Astrocyte (in vitro differentiated cells and primary cell): ENCODE measurements at places on chromosomes 2 and 18.

DNA sequence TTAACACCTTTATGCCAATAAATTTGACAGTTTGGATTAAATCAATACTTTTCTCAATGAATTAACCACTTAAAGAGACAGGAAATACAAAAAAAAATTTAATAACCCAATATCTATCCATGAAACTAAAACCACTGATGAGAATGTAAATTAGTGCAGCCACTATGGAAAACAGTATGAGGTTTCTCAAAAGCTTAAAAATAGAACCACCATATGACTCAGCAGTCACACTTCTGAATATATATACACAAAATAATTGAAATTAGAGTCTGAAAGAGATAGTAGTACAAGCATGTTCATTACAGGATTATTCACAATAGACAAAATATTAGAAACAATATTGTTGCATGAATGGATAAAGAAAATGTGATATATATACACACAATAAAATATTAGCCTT, 382.1 kb upstream of the SETBP1 start:
- H3K4me1 ChIP-seq = no peaks in the 10 kb centered on the region
- no peaks in the 10 kb centered on the region for H3K27me3 ChIP-seq
- DNase-seq = no peak
- no peak overlapping the region for H3K4me3 ChIP-seq

DNA sequence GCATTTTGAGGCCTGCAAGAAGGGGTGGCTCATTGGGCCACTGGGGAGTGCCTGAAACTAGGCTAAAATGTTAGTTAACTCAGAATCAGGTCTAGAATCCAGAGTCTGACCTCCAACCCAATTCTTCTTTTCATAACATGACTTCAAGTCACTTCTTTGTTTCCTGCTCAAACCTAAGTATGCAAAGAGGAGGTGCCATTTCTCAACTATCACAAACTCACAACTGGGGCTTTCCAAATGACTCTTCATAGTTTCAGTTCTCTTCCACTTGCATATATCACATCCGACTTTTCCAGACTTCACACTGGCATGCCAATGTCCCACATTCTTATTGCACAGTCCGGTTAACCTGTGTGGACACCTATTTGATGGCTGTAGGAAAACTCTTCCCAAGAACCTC, 211.6 kb downstream of the TCF4 start:
- no peak overlapping the region for H3K4me3 ChIP-seq
- DNase-seq = no peak
- H3K27ac ChIP-seq = no peak overlapping the region
- H3K4me1 ChIP-seq = peaks cover 7% of the 10 kb centered on the region
- no peaks in the 10 kb centered on the region for H3K27me3 ChIP-seq

DNA sequence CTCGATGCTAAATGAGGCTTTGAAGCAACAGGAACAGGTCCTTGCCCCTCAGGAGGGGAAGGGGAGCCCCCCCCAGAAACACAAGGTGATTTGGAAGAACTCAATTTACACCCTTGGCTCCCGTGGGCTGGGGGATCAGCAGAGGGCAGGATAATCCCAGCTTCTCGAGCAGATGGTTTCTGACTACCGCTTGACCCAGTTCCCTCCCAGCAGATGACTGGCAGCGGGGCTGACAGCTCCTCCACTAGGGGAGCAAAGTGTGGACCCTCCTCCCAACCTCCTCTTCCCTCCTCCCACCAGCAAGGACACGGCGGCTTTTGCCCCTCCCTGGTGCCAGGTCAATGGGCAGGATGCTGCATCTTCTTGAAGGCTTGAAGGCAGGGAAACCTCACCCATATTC, 3.5 kb upstream of the INHBB start:
- H3K27ac ChIP-seq = no peak overlapping the region
- DNase-seq = no peak
- no peak overlapping the region for H3K4me3 ChIP-seq
- H3K4me1 ChIP-seq = peaks cover 7% of the 10 kb centered on the region

- no peak overlapping the region for H3K27ac ChIP-seq
- H3K27me3 ChIP-seq = no peaks in the 10 kb centered on the region
- no peak for DNase-seq
- H3K36me3 ChIP-seq = peaks cover 5% of the 10 kb centered on the region
- H3K4me3 ChIP-seq = no peak overlapping the region
Observed at GRCh38 chr2:111231532-111232252, 111.0 kb downstream of the BCL2L11 start.

DNA sequence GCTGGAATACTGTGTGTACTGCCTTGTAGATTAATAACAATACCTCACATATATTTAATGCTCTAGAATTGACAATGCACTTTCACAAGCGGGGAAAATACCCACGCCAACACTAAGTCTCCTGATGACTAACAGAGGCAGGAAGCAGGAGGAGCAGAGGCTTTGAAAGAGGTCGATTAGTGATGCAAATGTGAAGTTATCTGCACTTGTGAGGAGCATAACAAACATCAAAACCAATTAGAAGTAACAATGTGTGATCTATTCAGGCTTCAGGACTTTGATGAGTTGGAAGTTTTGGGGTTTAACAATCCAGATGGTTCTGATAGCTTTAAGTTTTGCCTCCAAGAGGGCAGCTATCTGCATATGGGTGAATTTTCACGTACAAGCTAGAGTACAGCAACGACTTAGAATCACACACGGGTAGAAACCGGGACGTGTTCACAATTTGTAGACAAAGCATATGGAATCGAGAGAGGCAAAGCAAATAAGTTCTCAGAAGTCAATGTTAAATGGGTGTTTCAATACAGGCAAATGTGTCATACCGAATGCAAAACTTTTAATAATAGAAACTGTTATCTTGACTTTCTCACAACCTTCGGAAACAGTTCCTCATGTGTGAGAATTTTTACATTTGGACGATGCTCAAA, 114.5 kb downstream of the METTL8 start:
- H3K27me3 ChIP-seq = no peaks in the 10 kb centered on the region
- no peak overlapping the region for H3K27ac ChIP-seq
- DNase-seq = peak; percentile 70
- no peaks in the 10 kb centered on the region for H3K36me3 ChIP-seq
- no peak overlapping the region for H3K4me3 ChIP-seq
- H3K4me1 ChIP-seq = peaks cover 11% of the 10 kb centered on the region

GRCh38 chr2:32965523-32966171, 18.9 kb downstream of the LTBP1 start:
- no peak for DNase-seq
- no peaks in the 10 kb centered on the region for H3K4me1 ChIP-seq
- H3K36me3 ChIP-seq = no peaks in the 10 kb centered on the region
- H3K27ac ChIP-seq = no peak overlapping the region

DNA sequence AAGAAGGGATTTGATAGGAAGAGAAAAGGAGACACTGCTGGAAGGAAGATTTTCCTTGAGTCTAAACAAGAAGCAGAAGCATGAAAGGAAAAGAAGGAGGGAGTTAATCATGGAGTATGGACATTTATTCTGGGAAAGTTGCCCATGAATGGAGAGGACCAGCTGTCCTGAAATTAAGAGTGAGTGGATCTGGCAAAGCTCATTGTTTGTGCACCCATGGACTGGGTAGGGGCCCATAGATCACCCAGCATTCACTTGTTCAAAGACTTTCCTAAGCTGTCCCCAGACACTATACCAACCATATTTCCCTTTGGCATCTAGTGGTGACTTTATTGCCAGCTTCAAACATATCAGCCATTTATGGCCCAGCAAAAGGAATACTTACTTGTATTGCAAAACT, 422.7 kb downstream of the FBXO15 start:
- H3K4me1 ChIP-seq = no peaks in the 10 kb centered on the region
- H3K36me3 ChIP-seq = no peaks in the 10 kb centered on the region
- H3K27me3 ChIP-seq = no peaks in the 10 kb centered on the region
- H3K27ac ChIP-seq = no peak overlapping the region
- DNase-seq = no peak

DNA sequence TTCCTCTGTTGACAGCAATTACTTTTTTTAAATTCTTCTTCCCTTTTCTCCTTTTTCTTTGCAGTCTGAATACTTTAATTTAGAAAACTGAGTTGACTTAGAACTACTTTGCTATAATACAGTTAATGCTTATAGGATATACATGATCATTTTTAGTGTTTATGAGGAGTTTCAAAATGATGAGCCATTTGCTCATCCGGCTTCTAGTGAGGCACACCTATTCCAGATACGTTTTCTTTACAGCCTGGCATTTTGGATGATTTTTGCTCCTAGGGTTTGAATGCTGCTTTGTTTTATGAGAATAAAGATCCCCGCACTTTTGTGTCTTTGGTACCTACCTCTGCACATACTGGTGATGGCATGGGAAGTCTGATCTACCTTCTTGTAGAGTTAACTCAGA, 52.8 kb downstream of the EIF5B start:
- peak overlapping the region; percentile 32 for H3K27ac ChIP-seq
- peaks cover 8% of the 10 kb centered on the region for H3K4me1 ChIP-seq
- peaks cover 25% of the 10 kb centered on the region for H3K36me3 ChIP-seq
- no peaks in the 10 kb centered on the region for H3K27me3 ChIP-seq
- no peak overlapping the region for H3K4me3 ChIP-seq

- H3K4me3 ChIP-seq = no peak overlapping the region
- peaks cover 22% of the 10 kb centered on the region for H3K4me1 ChIP-seq
- DNase-seq = peak; percentile 80
- peak overlapping the region; percentile 74 for H3K27ac ChIP-seq
- H3K27me3 ChIP-seq = no peaks in the 10 kb centered on the region
Observed at GRCh38 chr2:37711831-37712230, 40.4 kb upstream of the CDC42EP3 start.

- peaks cover 8% of the 10 kb centered on the region for H3K27me3 ChIP-seq
- H3K36me3 ChIP-seq = no peaks in the 10 kb centered on the region
- no peaks in the 10 kb centered on the region for H3K4me1 ChIP-seq
- no peak overlapping the region for H3K4me3 ChIP-seq
- no peak for DNase-seq
Observed at GRCh38 chr2:121134728-121135127, 150.3 kb downstream of the TFCP2L1 start.

DNA sequence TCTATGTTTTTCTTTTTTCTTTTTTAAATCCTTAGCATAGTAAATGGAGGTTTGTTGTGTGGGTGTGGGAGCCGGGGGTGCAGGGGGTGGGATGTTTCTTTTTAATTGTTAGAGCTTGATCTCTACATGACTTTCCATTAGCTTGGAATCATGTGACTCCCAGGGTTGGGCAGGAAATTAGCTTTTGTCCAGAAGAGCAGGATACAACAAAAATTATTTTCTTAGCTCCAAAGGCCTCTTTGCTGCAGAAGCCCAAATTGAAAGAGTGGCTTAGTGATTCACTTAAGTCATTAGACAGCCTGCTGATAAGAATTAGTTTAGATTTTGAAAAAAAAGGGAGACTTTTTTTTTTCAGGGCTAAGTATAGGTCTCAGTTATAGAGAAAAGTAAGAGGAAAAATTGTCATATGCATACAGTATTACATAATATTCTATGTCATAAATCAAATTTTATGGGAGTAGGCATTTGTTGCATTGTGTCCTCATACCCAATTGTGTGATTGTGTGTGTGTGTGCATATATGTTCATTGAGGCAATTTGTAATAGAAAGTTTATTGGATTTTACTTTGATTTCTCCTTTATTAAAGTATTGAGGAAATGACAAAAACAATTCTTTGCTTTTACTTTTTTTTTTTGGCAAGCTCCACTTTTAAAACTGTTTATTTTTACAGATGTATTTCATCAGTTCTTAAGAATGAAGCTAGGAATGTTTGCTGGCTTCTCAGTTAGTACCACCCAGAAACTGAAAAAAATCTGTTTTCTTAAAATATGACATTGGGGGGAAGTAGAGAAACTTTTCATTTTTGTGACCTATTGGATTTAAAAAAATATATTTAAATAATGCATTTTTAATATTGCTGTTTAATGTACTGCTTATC, 47.4 kb downstream of the TSPYL6 start:
- peak; percentile 59 for DNase-seq
- H3K4me1 ChIP-seq = peaks cover 28% of the 10 kb centered on the region
- H3K36me3 ChIP-seq = no peaks in the 10 kb centered on the region
- no peak overlapping the region for H3K4me3 ChIP-seq

DNA sequence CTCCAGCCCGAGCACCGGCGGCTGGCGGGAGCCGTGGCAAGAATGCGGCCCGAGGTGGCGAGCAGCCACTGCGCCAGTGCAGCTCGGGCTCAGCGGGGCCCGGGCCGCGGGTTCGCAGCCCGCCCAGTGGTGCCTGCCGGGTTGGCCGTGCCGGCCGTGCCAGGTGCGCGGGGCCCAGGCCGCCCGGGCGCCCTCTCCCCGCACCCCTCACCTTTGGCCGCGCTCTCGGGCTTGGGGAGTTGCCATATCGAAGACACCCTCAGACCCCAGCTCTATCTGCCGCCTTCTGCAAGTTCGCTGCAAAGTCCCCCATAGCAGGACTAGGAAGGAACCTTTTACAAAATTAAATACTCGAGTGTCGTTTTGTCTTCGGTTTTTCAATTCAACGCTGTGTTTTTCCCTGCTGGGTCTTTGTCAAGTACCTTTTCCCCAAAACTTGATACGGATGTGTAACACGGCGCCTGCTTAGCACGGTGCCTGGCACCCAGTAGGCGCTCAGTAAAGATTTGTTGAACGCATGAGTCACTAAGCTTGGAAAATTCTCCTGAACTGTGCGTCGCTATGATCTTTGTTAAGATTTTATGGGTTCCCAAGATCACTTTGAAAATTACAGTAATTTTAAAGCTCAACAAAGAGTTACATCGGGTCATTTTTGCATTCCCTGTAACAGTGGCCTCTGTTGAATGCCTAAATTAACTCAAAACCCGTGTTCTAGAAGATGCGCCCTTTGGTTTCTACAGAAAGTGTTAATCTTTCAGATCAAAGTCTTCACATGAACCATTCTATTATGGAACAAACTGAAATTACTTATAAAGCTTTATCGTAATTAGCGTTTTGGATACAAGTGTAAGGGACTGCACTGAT, 750 bp downstream of the STRADB start:
- H3K4me1 ChIP-seq = peaks cover 3% of the 10 kb centered on the region
- peak overlapping the region; percentile 86 for H3K27ac ChIP-seq
- H3K36me3 ChIP-seq = peaks cover 3% of the 10 kb centered on the region
- DNase-seq = no peak

- no peak overlapping the region for H3K4me3 ChIP-seq
- no peak overlapping the region for H3K27ac ChIP-seq
- no peaks in the 10 kb centered on the region for H3K27me3 ChIP-seq
- no peaks in the 10 kb centered on the region for H3K4me1 ChIP-seq
- DNase-seq = peak; percentile 43
Observed at GRCh38 chr2:33264766-33265165, 211.7 kb upstream of the RASGRP3 start.

- H3K27ac ChIP-seq = no peak overlapping the region
- no peaks in the 10 kb centered on the region for H3K36me3 ChIP-seq
- H3K4me1 ChIP-seq = no peaks in the 10 kb centered on the region
- DNase-seq = no peak
- H3K4me3 ChIP-seq = no peak overlapping the region
Observed at GRCh38 chr2:141710589-141711239, 420.1 kb downstream of the LRP1B start.

DNA sequence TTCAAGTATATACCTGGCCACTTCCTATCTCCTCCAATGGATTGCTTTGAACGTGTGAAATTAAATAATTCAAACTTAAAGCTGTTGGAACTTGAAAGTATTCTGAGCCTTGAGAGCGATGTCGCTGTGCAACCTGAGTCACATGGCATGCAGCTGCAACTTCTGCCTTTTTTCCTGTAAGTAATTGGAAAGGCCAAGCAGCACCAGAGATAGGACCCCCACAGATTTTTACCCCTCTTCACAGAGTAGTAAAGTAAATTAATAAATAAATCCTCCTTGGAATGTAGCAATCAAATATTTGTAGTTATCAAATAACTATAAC, 3.2 kb upstream of the RNF149 start:
- H3K36me3 ChIP-seq = no peaks in the 10 kb centered on the region
- no peaks in the 10 kb centered on the region for H3K27me3 ChIP-seq
- H3K27ac ChIP-seq = no peak overlapping the region
- DNase-seq = no peak
- H3K4me3 ChIP-seq = no peak overlapping the region
